ENCODE measurements at places on chromosomes 11 and 22.

DNA sequence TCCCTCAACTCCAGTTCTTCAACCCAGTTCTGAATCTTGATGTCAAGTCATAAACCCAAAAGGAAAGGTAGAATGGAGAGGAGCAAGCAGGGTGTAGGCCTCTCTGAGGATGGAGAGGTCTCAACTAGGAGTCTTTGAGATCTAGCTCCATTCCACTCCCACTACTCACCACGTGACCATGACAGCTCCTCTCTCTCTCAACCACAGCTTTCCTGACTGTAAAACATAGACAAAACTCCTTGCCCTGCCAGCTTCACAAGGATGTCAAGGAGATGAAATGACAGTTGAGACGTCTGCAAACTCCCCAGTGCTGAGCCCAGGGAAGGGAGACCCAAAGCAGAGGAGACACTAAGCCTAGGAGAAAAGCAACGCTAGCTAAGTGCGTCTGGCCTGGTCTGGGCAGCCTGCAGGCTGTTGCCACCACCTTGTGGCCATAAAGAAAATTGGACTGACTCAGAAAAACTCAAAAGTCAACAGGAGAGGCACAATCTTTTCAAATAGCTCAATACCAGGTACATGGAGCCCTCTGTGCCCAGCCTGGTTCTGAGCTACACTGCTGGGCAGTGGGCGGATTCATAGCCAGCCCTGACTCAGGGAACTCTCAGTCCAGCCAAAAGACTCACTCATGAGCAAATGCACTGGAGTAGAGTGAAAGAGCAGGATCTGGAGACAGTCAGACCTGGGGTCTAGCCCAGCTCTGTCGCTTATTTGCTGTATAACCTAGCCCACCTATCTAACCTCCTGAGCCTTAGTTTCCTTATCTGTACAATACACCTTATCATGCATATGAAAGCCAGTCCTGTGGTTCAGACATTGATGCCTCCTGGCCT lies 3.4 kb downstream of the CLPB start:
- DNase-seq, result no peak

DNA sequence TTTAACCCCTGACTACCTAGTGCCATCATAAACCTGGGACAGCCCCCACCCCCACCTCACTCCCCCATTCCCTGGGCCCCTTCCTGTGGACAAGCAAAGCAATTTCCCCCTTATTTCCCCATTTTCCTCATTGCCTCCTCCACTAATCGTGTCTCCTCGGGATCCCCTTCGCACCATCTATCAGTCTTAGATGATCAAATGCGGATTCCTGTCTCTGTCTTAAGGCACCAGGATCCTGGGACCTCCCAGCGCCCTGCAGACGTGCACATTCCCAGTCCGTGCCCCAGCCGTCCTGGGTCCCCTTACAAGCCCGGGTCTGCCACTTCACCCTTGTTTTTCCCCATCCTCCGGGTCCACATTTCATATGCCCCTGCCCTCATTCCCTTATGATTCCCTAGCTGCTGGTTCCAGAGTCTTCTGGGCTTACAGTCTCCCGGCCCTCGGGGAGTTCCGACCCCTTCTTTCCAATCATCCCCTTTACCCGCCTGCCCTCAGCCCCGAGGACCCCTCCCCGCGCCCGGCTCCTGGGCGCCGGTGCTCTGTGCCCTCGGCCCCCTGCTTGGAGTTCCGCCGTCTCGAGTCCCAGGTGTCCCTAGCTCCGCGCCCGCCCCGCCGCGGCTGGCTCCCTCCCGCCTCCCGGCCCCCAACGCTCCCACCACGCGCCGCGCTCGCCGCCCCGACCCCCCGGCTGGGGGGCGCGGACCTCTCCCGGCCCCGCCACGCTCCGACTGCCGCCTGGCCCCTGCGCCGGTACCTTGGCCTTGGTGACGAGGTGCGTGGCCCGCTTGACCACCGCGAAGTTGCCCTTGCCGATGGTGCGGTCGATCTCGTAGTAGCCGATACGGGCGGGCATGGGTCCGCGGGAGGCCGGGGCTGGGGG lies 599 bp downstream of the SIK3 start:
- no peak for DNase-seq

- DNase-seq, result no peak
Observed at GRCh38 chr22:32926600-32926999, 125.1 kb downstream of the TIMP3 start.

- DNase-seq, result no peak
Observed at GRCh38 chr11:62555464-62556107, 9.0 kb upstream of the AHNAK start.

DNA sequence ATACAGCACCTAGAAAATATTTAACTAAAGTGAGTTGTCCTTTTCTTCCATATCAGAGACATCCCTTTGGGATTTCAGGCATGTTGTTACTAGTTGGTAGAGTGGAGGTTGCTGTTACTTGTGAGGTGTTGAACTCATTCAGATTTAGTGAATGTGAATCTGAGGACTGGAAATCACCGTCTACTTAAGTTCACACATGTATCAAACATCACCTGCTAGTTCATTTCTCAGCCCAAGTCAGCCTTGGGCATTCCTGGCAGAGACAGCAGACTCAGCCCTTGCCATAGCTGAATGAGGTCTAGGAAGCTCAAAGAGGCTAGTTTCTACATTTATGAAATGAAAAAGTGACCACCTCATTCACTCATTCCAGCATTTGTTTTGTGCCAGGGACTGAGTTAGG lies 9.7 kb downstream of the KDELR3 start:
- DNase-seq, result no peak

DNA sequence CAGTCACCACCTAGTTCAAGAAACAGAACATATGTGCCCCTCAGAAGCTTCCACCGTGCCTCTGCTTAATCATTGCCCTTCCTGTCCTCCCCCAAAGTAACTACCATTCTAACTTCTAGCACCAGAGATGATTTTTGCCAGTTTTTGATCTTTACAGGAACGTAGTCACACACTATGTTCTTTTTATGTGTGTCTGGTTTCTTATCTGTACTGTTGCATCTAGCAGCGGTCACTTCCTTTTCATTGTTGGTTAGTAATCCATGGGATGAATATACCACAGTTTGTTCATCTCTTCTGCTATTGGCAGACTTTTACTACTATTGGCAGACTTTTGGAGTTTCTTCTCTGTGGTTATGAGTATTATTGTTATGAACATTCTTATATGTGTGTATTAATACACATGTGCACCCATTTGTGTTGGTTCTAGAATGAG lies 34.6 kb downstream of the SPECC1L start:
- DNase-seq, result no peak

GRCh38 chr11:97814325-97814959 lies 1206.3 kb upstream of the CNTN5 start:
- no peak for DNase-seq

DNA sequence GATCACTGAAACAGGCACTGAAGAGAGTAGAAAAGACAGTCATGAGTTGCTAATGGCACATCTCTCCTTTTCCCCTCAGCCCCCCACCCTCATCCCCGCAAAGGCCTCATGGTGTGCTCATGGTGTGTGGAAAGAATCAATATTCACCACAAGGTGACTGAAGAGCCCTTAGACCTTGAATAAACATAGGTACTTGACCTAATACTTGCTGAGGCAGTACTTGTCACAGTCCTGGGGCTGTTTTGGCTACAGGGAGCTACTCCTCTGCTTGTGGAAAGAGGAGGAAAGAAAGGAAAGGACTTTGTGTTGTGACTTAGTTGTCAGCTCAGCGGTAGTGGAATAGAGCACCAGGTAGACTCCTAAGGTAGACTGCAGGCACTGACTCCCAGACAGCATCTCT lies 537.8 kb upstream of the CCDC179 start:
- no peak for DNase-seq

- DNase-seq, result no peak
Observed at GRCh38 chr11:86464509-86465221, 90.0 kb downstream of the CCDC81 start.

DNA sequence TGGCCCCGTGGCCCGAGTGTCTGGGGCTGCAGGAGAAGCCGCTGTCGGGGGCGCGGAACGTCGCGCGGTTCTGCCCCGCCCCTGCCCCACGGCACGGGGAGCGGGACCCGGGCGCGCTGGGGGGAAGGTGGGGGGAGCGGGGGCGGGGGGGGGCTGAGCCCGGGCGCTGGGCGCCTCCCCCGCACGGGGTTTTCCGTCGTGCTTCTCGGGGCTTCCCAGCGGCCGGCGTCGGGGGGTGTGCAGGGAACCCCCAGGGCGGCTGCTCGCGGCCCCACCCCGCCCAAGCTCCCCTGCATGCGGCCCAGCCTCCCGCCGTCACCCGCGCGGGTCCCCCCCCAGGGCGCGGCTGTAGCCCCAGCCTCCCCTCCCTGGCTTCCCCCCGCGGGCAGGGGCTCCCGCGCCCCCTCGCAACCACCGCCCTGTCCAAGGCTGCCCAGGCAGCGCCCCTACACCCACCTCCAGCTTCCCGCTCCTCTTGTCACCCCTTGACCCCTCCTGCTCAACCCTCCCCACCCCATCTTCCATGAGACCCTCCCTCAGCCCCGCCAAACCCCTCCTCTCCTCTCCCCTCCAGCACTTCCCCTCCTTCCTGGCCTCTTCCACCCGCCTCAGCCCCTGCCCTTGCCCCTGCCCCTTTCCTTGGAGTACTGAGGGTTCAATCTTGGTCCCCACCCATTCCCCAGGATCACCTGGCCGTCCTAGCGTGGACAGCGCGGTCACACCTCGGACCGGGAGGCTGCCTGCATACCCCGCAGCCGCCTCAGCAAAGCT lies 1.7 kb downstream of the IL17REL start:
- no peak for DNase-seq

GRCh38 chr11:420054-420910 lies 5.5 kb upstream of the SIGIRR start:
- DNase-seq, result no peak

- no peak for DNase-seq
Observed at GRCh38 chr11:131279654-131280384, 90.6 kb upstream of the NTM start.
